ENCODE measurements at places on chromosomes 6 and 20.

- peak; percentile 63 for DNase-seq
Observed at GRCh38 chr6:134173936-134174671, 121.7 kb upstream of the SLC2A12 start.

- DNase-seq = no peak
Observed at GRCh38 chr6:119043265-119043664, 35.2 kb downstream of the FAM184A start.

DNA sequence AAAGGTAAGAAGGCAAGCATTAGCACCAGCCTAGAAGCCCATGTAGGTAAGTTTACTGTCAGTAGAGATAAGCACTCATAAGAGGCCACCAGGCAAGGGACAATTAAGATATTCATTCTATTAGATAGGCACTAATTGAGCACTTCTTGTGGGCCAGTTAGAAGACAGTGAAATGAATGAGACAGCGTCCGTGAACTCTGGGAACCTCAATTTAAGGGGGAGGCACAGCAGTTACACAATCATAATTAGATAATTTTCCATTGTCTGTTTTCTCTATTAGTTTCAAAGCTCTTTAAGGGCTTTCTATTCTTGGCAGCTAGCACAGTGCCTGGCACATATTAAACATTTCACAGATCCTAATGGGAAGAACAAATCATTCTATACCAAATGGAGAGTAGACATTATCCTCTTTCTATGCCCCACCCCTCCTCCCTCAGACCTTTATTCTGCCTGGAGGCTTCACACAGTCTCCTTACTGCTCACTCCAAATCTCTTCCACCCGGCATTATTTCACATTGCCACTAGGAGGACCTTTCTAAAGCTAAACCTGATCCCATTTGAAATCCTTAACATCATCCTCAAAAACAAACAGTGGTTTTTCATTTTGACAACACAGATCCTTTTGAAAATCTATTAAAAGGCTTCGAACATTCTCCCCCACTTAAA, 529.6 kb downstream of the ADGRB3 start:
- no peak for DNase-seq

GRCh38 chr6:45650524-45651135, 272.9 kb upstream of the SUPT3H start:
- no peak for DNase-seq

GRCh38 chr6:155970876-155971708, 515.5 kb upstream of the NOX3 start:
- no peak for DNase-seq

GRCh38 chr6:169160091-169160854, 93.4 kb downstream of the THBS2 start:
- DNase-seq = no peak

- DNase-seq = peak; percentile 45
Observed at GRCh38 chr20:41087777-41088176, 49.6 kb upstream of the PLCG1 start.

GRCh38 chr6:152821525-152821924, 70.9 kb downstream of the VIP start:
- DNase-seq = no peak

All from NCI-H2081 (cell line).